CMK (cell line): ENCODE measurements at places on chromosomes 7 and 10.

DNA sequence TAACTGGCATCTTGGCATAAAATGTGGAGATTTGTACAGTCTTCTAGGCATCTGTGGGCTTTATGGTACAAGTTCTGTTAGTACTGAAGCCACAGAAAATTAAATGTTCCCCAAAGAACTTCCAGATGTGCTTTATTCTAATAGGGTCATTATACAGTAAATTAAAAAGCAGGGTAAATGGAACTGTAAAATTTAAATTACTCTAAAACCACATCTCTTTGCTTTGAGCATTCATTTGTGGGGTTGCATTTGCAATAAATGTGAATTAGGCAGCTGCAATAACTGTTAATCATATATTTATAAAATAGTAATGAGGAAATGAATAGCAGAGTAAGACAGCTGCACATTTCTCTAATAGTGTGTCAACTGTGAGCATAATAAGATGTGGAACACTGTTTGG, 151.5 kb downstream of the BUB3 start:
- DNase-seq, result no peak

DNA sequence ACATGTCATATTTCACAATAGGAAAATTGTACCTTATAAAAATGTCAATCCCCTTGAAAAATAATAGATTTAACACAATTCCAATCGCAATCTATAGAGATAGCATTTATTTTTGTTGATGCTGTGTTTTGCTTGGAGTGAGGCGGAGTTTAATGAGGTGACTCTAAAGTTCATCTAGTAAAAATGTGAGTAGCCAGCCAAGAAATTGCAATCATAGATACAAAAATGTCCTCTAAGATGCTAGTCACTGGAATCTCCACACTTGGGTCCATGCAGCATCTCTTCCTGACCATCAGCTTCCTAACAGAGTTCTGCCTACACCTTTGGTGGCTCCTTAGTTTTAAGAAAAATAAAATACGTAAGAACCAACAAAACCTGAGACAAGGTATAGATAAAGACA, 44.9 kb downstream of the GLI3 start:
- no peak for DNase-seq

GRCh38 chr10:76106611-76107010, 675.2 kb downstream of the LRMDA start:
- no peak for DNase-seq

GRCh38 chr7:42709284-42709683, 202.6 kb downstream of the C7orf25 start:
- DNase-seq, result no peak

DNA sequence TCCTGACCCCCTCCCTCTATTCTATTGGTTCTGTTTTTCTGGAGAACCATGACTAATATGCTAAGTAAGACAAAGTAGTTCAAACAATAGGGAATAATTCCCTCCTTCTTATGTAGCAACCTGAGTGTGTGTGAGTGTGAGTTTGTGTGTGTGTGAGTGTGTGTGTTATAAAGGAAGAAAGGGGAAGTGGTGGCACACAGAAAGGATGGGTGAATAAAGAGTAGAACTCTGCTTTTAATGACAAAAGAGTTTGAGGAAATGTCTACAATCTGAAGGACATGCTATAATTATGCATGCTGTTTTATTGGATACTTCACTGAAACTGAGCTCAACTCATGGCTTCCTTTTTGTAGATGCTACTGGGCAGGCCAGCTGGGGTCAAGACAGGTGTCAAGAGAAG, 489.5 kb downstream of the REEP3 start:
- DNase-seq, result no peak

DNA sequence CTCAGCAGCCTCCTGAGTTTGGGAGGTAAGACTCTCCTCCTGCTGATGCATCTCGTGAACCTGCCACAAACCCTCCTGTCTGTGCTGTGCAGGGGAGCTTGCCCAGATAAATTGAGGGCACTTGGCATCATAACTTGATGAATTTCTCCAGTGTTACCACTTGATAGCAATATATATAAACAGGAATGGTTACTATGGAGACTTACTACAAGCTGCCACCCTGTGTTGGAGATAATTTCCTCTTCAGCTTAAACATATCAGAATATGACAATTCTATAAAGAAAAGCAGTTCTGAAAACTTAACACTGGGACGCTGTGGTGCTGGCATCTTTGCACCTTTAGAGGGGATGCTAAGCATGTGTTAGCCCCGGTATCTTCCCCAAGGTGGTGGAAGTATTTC, 14.9 kb downstream of the PFKFB3 start:
- no peak for DNase-seq

DNA sequence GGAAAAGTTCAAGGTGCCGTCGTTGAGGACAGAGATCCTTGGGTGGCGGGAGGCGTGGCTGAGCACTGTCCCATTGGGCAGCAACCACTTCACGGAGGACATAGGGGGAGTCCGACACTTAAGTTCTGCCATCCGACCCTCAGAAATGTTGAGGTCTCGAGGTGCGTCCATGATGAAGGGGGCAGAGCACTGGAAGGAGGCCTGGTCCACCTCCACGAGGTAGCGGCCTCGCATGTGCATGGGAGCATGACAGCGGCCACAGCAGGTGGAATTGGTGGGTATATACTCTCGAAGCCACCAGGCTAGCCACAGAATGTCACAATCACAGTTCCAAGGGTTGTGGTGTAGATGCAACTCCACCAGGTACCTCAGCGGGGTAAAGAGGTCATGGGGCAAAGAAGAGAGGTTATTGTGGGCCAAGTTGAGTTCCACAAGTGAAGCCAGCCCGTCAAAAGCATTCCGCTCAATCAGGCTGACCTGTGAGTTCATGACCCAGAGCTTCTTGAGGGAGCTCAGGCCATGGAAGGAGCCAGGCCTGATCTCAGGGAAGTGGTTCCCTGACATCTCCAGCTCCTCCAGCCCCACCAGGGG, 1.7 kb downstream of the LRRC4 start:
- DNase-seq, result no peak

DNA sequence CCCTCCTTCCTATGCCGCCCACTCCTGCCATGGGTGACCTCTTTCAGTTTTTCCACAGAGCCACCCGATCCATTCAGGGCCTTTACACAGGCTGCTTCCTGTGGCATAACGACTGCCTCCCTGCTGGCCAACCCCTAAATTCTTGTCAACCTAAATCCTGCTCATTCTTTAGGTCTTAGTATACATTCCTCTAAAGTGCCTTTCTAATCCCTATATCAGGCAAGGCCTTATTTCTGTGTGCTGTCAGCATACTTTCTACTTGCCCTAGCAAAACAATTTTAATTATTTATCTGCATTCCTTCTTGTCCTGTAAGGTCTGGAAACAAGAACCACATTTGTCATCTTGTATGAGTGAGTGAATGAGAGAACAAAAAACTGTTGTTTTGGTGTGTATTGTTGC, 132.4 kb downstream of the DNAH11 start:
- no peak for DNase-seq

DNA sequence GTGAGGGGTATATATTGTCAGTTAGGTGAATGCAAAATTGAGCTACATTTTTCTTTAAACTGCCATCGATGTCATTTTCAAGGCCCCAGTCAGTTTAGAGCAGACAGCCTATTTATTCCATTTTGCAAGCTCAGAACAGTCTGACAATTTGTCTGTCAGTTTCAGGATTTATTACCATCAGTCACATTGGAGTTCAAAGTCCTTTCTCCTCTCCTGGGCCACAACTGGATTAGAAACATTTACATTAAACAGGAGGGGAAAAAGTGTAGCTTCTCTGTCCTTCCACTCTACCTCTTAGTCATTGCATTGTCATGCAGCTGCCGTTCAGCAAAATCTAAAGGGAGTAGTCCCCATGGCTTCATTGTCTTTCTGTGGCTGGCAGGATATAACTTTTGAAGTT, 3.5 kb upstream of the GHITM start:
- DNase-seq, result no peak

DNA sequence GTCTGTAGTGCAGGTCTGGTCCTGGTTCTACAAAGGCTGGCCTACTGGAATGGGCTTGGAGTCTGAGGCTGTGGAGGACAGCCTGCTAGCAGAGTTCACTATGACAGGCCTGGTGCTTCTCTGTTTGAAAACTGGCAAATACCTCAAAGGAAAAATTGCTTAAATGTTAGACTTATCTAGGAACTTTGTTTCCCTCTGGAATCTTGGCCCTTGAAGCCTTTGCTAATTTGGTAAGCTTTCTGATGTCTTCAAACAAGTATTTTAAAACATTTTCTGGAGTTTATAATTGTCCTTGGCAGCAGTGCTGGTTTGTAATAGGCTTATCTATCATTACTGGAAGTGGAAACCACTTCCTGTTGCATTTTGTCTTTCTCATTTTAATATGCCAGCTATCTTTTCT, 139.7 kb downstream of the TMEM26 start:
- DNase-seq, result no peak

GRCh38 chr10:3090914-3091787, 23.8 kb downstream of the PFKP start:
- DNase-seq, result no peak

DNA sequence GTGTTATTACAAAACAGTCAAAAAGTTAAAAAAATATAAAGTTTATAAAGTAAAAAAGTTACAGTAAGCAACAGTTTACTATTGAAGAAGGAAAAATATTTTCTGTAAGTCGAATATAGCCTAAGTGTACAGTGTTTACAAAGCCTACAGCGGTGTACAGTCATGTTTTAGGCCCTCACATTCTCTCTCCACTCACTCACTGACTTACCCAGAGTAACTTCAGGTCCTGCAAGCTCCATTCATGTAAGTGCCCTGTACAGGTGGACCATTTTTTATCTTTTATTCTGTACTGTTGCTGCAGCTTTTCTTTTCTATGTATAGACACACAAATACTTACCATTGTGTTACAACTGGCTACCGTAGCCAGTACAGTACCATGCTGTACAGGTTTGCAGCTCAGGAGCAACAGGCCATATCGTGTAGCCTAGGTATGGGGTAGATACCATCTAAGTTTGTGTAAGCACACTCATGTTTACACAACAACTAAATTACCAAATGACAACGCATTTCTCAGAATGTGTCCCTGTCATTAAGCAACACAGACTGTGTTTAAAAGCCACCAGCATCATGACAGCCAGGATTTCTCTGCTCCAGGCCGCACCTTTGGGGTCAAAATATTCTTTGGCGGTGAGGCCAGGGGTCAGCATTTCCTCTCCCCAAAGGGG, 67.2 kb downstream of the DLG5 start:
- no peak for DNase-seq

DNA sequence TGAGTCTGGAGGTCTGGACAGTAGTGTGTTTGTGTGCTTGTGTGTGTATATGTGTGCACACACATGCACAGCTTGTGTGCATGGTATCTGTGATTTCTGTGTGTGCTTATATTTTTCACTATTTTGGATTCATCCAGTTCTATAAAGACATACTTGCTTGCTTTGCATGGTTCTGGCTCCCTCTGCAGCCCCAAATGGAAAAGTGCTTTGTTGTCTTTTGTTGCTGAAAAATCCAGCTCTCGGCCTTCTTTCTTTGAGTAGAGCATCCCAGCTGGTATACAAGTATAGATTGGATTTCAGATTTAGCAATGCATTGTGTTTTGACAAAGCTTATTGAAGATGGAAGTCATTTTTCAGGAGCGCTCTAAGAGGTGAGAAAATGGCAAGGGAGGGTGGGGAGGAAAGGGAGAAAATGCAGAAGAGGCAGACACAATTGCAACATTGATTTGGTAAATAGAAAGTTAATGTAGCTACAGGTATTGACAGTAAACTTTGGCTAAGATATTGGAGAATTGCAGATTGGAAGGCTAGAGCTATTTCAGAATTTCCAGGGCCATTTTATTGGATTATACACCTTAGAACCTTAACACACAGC, 333.9 kb downstream of the AUTS2 start:
- no peak for DNase-seq

GRCh38 chr7:13715534-13715933, 273.9 kb downstream of the ETV1 start:
- no peak for DNase-seq

- DNase-seq, result no peak
Observed at GRCh38 chr7:26180792-26181198, 19.8 kb downstream of the HNRNPA2B1 start.

GRCh38 chr10:110420401-110421193, 77.1 kb upstream of the DUSP5 start:
- DNase-seq, result no peak

- no peak for DNase-seq
Observed at GRCh38 chr10:13686331-13686752, 99.6 kb downstream of the PRPF18 start.

DNA sequence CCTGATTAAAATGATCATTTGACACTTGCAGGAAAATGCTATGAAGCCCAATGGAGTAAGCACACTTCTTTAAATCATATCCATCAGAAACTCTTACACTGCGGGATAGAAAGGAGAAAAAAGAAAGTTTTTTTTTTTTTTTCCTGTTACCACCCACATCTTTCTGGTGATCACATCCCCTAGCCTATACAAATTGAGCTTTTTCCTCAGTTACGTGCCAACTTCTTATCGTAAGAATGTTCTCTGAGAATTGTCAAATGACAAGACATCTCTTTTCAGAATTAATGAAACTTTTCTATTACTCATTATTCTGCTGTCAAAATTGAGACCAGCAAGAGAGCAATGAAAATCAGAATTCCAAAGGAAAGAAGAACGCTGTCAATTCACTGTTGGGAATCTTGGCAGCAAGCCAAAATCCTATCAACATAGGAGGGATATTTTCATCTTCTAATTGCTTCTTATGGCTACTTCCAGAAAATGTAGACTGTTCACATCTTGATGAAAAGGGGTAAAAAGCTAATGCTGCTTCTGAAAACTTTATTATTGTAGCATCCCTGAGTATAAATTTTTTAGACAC, 179.5 kb downstream of the ADAM12 start:
- no peak for DNase-seq

DNA sequence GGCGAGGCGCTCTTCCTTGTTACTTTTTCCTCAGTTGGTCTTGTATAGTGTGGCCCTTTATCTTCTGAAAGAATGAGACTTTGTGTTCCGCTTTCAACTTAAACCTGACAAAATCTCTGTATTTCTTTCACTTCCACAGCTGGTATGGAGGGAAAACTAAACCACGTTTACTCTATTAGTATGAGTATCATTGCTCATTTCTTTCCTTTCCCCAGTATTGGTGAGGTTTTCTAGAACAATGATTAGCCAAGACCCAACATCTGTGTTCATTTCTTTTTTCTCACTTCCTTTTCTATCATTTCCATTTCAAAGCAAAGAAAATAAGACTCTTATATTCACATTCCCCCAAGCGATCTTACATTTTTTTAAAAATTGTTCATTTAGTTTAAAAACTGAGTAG, 165.3 kb downstream of the PAXIP1 start:
- no peak for DNase-seq

GRCh38 chr10:48505394-48506112, 99.3 kb downstream of the ARHGAP22 start:
- no peak for DNase-seq

GRCh38 chr7:35263396-35263795, 9.5 kb upstream of the TBX20 start:
- no peak for DNase-seq

DNA sequence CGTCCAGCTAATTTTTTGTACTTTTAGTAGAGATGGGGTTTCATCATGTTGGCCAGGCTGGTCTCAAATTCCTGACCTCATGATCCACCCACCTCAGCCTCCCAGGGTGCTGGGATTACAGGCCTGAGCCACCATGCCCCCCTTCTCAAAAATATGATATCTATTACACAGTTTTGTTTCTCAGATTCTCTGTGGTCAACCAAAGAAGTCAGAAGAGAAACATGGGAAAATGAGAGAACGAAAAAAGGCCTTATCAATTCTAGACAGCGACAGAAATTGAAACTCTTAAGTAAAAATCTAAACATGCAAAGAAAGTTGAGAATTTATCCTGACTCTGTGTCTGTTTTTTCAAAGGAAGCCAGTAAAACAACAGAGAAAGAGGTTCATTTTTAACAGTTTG, 283.8 kb upstream of the PLXDC2 start:
- no peak for DNase-seq

GRCh38 chr7:143884969-143885559, 16.9 kb downstream of the TCAF1 start:
- no peak for DNase-seq

- no peak for DNase-seq
Observed at GRCh38 chr10:93063144-93063976, 2.8 kb downstream of the CYP26C1 start.
